NCI-H1092 (cell line): ENCODE measurements at places on chromosomes 5 and 9.

DNA sequence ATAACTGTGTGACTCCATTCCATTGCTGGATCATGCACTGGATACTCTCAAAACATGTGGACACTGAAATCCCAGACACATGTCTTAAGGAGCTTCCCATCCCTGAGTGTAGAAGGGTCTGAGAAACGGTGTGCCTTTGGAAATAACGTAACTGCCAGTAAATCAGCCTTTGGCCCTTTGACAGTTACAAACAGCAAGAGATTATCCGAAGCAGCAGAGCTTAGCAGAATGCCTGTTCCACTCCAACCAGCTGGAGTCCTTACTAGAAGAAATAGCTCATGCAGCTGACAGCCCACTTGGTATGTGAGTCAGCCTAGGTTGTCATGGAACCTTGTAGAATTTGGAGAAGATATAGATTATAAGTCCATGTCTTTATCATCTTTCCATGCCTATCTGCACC, 7.0 kb downstream of the TMEM252 start:
- DNase-seq, result no peak

- no peak for DNase-seq
Measured at GRCh38 chr5:11415751-11416150, 488.5 kb downstream of the CTNND2 start.

GRCh38 chr9:122180633-122181032, 20.9 kb downstream of the MORN5 start:
- no peak for DNase-seq

GRCh38 chr5:172871536-172871935, 37.5 kb downstream of the ERGIC1 start:
- no peak for DNase-seq

- no peak for DNase-seq
Measured at GRCh38 chr5:143182106-143182505, 221.4 kb downstream of the NR3C1 start.
